ENCODE measurements at places on chromosomes 7 and 10. TPM values are rescaled to one million over a fixed set of nuclear protein-coding genes. Genes with fewer than 3 reads are reported as not detected.

The SRRT gene
- total RNA-seq, result 31.3 TPM

The EVX1 gene
- total RNA-seq, result not detected

The FGFR2 gene
- 0.03 TPM for total RNA-seq

The CLEC2L gene
- not detected for total RNA-seq

The FEZF1 gene
- not detected for total RNA-seq

The CLRN3 gene
- not detected for total RNA-seq

The OGDHL gene
- 0.26 TPM for total RNA-seq

The LRRTM3 gene
- total RNA-seq, result not detected

The ORAI2 gene
- total RNA-seq, result 85.9 TPM

The PCDH15 gene
- not detected for total RNA-seq

The PNLIPRP3 gene
- total RNA-seq, result not detected

The MMP21 gene
- not detected for total RNA-seq

The GPR22 gene
- not detected for total RNA-seq

Data from smooth muscle cell of the pulmonary artery (primary cell).